ENCODE measurements at places on chromosomes 5 and 9.

DNA sequence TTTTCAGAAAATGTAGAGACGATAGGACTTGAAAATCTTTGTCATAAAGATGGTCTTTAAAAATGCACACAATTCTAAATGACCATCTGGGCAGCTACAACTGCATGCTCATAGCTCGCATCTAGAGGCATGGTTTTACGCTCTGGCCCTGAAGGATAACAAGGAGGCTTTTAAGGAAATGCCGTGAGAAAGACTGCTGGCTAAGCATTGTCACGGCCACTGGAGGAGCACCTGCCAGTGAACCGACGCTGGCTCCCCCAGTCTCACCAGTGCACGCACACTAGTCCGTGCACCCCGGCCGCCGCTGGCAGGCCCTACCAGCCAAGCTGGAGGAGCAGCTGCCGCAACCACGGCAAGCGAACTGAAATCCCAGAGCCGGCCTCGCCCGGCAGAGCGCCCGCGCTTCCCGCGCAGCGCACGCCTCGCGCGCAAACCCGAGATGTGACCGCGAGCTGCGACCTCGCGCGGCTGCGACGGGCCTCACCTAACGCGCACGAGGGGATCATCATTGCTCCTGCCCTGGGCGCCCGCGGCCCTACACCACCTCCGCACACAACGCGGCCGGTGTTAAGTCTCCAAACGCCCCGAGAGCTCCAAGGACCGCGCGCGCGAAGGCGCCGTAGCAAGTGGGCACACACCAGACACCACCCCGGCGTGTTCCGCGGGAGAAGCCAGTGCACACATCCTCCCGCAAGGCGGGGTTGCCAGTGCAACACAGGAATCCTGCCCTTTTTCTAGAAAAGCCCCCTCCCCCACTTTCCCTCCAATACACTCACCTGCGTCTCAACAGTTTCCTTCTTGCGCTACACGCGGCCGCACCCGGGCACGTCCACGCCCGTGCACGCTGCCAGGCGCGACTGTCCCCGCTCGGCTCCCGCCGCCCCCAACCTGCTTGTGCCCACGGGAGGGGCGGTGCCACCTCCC is 5.3 kb downstream of the ELAVL2 start:
- no peak for DNase-seq

DNA sequence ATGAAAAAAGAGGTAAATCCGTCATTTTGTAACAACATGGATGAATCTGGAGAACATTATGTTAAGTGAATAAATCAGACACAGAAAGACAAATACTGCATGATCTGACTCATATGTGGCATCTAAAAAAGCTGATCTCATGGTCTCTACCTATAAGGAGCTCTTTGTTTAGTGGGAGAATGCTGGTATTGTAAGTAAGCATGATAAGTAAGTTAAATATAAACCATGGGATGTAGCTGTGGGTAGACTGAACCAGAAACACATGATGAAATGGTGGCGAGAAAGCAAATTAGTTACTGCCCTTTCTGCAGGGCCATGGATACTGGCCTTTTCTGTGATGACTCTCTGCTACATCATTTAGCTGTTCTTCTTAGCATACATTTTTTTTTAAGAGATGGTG is 66.4 kb upstream of the RUSC2 start:
- no peak for DNase-seq

GRCh38 chr5:150485693-150486401 is 22.1 kb upstream of the NDST1 start:
- DNase-seq, result peak; percentile 16

DNA sequence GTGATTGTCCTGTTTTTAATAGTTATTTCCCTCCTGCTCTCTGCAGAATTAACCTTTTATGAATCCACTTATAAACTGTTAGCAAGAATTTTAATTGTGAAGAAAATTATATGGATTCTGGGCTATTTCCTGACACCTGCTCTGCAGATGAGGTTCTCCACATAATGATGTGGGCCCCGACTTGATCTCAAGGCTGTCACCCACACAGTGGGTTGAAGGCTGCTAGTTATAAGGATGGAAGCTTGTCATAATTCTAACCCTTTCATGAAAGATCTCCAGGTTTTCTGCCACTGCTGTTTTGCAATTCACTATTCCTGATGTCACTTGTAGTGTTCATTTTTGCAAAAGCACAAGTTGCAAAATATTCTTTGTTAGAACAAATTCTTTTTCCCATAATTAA is 69.1 kb upstream of the MAN2A1 start:
- DNase-seq, result no peak

GRCh38 chr5:143205883-143206195 is 197.6 kb downstream of the NR3C1 start:
- no peak for DNase-seq

DNA sequence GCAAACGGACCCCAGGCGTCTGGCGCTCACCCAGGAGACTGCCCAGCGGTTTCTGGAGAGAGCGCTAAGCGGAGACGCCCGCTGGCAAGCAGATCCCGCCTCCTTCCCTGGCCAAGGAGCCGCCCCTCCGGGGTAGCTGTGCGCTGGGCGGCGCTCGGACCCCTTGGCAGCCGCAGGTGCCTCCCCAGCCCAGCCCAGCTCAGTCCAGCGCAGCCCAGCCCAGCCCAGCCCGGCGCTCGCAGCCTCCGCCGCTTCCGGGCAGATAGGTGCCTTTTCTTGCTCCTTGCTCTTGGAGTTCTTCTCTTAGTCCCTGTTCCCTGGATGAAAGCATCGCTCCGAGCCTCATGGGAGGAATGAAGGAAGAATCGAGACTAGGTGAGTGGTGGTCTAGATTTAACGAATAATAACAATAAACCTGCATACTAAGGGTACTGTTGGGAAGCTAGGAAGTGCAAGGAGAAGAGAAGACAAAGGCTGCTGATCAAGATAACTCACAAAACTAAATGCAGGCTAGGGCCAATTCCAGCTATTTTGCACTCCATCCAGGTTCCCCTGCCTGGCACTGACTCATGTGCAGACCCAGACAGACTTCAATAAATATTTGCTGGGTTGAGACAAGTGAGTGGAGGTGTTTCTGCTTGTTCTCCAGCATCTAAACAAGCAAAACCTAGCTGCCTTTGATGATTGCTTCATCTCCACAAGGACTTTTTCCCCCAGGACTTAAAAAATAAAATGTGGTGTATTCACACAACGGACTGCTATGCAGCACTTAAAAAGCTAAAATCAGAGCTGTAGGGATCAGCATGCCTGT is at the start of gene STK32A:
Gene STK32A, plus strand, starts transcription at position 202 of the 811 bp plus-strand sequence. CDS start 4,609 bp downstream, outside the sequence.
- no peak for DNase-seq

GRCh38 chr5:168311061-168311566 is 19.7 kb downstream of the WWC1 start:
- DNase-seq, result no peak

DNA sequence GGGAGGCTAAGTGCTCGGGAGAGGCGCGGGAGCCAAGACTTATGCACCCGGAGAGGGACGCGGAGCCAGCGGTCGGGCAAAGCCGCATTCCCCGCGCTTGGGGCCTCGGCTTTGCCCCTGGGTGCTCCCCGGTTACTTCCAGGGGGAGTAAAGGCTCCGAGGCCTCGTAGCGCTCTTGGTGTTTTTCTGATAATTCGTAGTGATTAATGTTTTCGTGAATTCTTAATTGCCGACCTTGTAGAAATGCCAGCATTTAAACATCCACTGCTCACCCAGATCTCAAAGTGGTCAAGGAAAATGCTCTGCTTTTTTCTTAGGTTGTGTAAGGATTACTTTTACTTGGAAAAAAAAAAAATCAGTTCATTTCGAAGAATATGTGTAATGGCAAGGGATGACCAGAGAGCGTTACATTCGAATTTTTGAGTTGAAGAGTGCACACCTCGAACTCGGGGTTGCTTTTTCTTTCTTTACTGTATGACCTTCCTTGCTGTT is 654 bp upstream of the TUT7 start:
- no peak for DNase-seq

GRCh38 chr9:33287087-33287490 is 3.2 kb upstream of the NFX1 start:
- peak; percentile 79 for DNase-seq

DNA sequence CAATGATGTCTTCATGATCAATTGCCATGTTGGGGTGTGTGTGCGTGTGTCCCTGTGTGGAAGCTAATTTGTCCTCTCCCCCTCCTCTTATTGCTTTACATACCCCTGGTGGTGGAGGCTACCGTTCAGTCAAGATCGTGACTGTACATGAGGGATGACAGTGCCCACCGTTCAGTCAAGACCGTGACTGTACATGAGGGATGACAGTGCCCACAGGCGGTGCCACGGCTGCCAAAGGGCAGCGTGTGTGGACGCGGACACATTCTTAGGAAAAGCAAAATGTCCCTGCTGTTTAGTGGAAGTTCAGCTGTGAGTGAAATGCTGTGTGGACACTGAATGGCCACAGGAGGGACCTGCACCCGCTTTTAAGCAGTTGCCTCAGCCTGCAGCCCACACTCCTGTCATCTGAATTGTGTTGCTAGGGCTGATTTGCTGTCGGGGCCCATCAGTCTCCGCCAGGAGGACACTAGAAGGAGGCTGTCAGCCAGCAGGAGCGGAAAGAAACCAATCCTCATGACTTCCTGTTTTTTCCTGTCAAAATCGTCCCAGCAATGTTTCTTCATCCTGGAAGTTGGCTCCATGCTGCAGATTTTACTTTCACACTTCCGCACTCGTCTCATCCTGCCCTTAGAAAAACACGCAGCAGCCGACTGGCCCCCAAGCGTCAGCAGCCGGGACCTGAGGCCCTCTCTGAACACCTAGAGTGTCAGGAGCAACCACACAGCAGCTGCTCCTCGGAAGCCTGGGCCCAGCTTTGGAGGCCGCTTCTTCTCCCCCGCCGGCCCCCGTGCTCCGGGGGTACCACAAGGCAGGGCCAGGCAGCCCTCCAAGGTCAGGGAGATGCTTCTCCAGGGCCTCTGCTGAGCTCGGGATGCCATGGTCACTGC is 9.1 kb downstream of the OR2V1 start:
- no peak for DNase-seq

DNA sequence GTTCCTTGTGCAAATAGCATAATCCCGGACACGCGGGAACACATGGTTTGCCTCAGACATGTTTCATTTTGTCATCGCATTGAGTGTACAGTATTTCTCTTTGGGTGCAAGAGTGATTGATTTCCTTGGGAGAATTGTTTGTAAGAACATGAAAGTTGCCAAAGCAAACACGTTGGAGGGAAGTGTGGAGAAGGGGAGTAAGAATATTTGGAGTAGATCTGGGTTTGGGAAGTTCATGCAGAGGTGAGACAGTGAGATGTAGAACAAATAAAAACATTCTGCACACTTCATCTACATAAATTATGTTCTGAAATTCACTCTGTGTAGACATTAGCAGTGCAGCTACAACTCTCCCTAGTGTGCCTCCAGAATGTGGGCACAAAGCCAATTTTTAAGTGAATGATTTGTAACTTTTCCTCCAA is 24.0 kb downstream of the FOXD1 start:
- DNase-seq, result no peak

- DNase-seq, result no peak
Measured at GRCh38 chr9:99177576-99178366, 44.0 kb downstream of the ALG2 start.

GRCh38 chr9:5642170-5642569 is 13.3 kb downstream of the RIC1 start:
- DNase-seq, result no peak

GRCh38 chr5:166356096-166356495 is 1935.3 kb upstream of the WWC1 start:
- no peak for DNase-seq

Measured in activated CD4-positive, alpha-beta T cell treated with anti-CD3 and anti-CD28 coated beads, Interleukin-2, Interleukin-6, amounts not matched to agents 100 ng/mL and 50 ng/mL, durations not matched to agents 16 hours and 8 hours (primary cell).